NCI-H1436 (cell line): ENCODE measurements at places on chromosomes 12 and 14.

- DNase-seq: no peak
These were observed 14.4 kb downstream of the ISCU start for GRCh38 chr12:108576660-108577234.

DNA sequence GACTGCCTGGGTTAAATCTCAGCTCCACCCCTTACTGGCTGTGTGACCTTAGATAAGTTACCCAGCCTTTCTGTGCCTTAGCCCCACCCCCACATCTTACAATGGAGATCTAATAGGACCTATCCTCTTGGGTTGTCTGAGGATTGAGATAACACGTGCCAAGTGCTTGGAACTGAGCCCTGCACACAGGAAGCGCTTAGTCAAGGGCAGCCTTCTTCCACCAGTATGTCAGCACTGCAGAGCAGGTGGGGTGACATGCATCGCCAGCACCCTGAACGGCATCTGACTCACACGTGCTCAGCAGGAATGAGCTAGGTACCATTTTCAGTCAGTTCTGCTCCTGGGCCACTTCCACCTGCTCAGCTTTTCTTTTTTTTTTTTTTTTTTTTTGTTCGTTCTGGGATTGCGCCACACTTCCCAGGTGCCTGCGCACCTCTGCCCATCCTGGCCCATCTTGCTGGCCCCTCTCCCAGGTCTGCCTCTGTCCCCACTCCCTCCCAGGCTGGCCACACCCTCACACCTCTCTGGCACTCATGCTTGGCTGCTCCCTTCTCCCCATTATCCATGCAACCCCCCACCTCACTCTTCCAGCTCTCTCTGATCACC lies 19.6 kb downstream of the LGMN start:
- peak; percentile 39 for DNase-seq

DNA sequence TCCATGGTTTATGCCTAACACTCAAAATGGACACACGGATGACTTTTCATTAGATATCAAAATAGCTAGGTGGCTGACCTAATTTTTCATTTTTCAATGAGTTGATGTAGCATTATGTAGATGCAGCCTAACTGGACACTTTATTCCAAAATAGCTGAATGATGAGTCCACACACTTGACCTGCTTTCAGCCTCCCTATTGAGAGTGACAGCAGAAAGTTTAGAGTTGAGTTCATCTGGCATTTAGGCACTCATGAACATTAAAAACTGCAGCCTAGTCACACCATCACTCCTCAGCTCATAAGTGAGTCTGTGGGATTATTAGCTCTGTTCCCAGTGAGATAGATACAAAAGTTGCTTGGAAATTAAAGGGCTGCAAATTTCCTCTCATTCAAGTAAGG lies 307.3 kb upstream of the PRKD1 start:
- DNase-seq: no peak

DNA sequence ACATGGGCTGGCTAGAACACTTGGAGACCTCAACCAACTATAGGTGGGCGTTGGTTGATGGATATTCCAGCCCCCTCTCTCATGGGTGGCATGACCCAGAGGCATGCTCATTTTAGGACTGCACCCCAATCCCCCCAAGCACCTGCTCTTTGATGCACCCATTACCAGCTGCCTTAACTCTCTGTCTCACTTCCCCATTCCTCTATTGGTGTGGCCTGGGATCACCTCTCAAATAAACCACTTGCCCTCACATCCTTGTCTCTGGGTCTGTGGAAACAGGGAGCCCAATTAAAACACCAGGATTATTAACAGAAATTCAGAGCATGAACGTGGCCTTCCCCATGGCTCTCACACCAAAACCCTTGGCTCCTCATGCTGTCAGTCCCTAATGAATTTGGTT lies 202.3 kb upstream of the NOS1 start:
- no peak for DNase-seq
